CD4-positive, alpha-beta T cell treated with Interleukin-4 for 1 hour (primary cell): ENCODE measurements at places on chromosomes 6 and 20.
A peak's percentile ranks its signal among the peaks of the same experiment; 100 is the strongest.

DNA sequence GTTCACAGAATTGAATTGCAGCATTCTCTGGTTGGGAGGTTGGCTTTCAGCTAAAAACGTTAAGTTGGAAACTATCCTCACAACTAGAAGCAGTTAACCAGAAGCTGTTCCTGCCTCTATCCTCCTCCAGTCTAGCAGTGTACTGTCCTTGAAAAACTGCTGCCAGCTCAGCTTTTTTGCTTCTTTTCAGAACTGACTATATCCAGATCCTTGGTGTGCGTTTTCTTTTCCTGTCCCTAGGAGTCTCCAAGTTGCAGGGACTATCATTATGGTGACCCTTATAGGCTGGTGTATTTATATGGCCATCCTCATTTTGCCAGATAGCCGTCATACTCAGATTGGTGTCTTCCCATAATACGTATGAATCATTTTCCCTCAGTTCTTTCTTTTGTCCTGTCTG, 5.5 kb downstream of the ITCH start:
- DNase-seq: no peak

- DNase-seq: peak; percentile 73
Measured at GRCh38 chr20:2469991-2470422, 582 bp downstream of the SNRPB start.

DNA sequence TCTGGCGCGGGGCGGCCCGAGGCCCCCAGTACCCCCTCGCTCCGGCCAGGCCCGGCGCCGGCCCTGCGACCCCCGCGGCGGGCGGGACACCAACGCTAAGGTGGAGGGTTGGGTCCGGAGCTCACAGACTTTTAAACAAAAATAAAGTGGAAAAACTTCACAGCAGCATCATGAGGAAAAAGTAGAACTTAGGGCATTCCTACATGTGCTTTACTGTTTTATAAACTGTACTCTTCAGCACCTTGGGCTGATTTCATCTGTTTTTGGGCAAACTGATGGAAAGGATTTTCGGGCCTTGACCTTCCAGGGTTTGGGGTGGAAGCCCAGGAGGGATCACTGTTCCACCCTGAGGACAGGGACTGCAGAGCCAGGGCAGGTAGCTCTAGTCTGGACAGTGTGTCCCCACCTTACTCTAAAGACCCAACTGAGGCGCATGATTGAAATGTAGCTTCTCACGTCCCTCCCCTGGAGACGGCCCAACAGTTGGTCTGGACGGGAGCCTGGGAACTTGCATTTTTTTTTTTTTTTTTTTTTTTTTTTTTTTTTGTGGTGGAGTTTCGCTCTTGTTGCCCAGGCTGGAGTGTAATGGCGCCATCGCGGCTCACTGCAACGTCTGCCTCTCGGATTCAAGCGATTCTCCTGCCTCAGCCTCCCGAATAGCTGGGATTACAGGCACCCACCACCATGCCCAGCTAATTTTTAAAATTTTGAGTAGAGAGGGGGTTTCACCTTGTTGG, 740 bp downstream of the NELFCD start:
- peak; percentile 22 for DNase-seq

DNA sequence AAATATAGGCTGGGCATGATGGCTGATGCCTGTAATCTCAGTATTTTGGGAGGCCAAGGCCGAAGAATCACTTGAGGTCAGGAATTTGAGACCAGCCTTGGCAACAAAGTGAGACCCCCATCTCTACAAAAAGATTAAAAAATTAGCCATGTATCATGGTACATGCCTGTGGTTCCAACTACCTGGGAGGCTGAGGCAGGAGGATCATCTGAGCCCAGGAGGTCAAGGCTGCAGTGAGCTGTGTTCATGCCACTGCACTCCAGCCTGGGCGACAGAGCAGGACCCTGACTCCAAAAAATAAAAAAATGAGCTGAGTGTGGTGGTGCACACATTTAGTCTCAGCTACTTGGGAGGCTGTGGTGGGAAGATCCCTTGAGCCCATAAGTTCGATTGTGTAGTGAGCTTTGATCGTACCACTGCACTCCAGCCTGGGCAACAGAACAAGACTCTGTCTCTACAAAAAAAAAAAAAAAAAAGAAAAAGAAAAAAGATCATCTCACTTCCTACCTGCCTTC, 10.1 kb upstream of the GUCA1B start:
- DNase-seq: no peak

DNA sequence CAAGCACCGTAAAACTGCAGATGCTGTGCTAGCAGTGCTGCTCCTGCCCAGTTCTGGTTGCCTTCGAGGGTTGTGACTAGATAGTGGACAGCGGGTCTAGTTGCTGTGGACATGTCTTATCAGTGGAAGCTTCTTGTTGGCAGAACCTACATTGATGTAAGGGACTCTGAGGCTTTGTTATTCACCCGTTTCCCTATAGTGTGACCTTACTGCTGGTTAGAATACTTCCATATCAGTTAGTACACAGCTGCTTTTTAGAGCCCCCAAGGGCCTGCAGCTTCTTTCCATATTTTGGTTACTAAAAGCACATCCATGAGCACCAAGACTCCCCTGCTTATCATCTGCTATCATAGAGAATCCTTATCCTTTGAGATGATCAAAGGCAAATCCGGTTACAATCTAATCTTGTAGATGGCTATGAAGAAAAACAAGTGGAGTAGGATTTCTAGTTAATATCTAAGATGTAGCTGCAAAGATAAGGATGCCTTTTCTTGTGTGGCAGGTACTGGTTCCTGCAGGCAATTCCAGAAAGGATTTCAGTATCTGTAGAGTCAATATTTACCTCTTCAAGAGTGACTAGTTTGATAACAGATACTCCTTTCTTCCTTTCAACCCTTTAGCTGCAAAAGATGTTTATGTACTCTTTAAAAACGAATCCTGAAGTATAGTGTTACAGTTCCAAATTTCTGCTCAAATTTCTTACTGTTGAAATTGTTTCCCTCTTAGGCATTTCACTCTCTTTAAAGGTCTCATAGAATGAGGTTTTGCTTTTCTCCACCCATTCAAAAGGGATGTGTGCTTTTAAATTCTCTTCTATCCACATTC, 163.6 kb downstream of the JARID2 start:
- DNase-seq: no peak
